Activated effector memory CD4-positive, alpha-beta T cell treated with anti-CD3 and anti-CD28 coated beads, Interleukin-2, amount 50 U/mL, for 16 hours (primary cell): ENCODE measurements at places on chromosomes 3 and 15.

DNA sequence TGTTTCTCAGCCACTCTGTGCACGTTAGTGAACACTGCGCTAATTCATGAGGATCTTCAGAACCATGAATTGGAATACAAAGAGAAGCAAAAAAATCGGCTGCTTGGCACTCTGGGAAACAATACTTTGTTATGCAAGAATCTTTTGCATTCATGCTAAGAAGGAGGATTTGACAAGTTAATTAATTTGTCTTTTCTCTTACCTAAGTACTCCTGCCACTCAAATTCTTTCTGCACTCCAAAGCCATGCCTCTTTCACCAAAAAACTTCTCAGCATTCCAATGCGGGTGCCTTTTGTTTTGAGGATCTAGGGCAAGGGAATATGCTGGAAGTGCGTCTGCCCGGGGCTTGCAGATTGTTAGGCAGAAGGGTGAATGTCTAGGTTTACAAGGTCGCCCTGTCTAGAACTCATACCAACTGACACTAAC, 11.3 kb upstream of the KAT2B start:
- no peak for DNase-seq

DNA sequence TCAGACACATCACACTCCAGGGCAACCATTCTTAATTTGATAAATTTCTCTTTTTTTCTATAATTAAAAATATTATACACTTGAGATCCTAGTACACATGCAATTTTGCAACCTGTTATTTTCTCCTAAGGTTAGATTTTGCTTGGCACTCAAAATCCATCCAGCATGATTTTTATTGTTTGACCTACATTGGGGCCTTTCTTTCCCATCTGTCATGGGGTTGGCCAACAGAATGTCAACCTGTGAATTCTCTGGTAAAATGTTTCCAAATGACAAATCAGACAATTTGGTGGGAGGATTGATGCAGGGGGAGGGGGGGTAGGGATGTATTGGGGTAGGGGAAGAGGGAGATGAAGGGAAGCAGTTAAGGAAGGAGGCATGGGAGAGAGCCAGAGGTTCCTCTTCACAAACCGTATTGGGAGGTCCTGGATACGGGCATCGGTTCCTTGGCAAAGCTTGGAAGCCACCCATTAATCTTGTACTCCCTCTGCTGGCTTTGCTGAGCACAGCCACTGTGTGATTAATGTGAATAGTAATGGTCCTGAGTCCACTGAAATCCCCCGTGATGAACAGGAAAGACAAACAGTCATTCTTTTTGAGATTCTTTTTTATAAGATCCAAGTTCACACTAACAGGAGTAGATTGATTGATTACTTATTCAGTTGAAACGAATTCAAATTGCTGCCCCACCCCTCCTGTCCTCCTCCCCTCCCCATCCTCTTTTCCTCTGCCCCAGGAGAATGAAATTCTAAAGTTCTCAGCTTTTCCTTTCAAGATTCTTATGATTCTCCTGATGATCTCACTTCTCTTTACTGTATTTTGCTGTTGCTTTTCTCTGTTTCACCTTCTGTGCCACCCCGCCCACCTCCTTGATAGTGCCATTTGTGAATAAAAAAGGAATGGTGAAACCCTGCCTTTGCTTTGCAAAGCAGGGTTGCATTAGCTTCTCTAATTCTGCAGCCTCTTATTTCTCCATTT, 82.2 kb upstream of the SLC25A26 start:
- DNase-seq, result no peak

DNA sequence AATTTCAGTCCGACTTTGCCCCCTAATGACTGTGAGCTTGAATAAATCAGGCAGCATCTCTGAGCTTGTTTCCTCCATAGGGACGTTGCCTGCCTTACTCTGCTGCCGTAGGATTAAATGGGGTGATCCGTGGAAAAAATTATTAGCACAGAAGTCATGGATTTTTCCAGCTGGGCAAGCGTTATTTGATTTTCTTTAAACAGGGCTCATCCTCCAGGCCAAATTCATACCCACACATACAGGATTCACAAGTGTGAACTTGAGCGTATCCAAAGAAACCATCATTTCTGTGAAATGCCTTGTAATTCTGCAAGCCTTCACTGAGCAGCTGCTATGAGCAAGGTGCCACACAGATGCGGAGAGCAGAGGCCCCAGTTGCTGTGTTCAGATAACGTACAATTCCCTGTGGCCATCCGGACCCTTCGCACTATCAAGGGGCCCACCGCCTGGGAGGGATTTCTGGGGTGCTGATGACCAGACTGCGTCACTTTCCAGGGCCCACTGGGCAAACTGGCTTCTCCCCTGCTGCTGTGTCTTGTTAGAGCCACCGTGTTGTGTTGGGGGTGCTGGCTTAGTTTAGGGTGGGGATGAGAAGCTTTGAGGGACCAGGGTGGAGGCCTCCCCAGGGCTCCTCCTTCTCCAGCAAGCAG, 61.4 kb downstream of the MGLL start:
- no peak for DNase-seq

- DNase-seq, result no peak
Observed at GRCh38 chr15:62624547-62625378, 417.8 kb upstream of the TPM1 start.

DNA sequence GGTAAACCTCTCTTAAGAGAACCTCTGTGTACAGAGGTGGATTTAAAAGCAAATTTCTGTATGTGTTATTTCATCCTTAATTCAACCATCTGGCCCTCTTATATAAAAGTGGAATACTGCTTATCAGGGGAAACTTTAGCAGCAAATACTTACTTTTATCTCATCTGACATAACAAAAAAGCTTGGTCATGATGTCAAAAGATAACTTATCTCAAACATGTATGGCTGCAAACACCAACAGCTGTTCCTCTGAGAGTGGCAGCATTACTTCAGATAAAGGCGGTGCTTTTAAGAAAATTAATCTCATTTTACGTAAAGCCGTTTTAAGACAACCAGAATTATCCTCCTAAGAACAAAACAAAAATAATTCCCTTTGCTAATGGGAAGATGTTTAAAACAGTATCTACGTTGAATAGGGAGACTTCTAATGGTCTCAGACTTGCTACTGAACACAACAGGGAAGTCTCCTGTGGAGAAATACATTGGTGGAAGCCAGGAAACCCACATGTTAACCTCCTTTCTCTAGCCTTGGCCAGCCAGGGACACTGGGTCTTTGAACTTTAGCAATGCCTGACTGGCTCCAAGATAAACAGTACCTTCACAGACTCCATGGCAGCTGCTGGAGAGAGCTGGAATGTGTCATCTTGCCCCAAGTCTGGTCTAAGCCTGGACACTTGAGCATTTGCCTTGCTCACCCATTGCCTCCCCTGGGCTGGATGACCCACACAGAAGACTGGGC, 18.1 kb downstream of the ARRDC4 start:
- DNase-seq, result no peak

DNA sequence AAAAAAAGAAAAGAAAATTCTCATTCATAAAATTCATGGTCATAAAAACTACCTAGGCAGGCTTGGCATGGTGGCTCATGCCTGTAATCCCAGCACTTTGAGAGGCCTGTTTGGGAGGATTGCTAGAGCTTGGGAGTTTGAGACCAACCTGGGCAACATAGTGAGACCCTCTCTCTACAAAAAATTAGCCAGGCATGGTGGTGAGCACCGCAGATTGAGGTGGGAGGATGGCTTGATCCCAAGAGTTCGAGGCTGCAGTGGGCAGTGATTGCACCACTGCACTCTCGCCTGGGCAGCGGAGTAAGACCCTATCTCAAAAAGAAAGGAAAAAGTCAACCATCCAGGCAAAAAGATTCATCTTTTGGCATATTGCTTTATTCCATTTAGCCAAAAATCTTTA, 58.5 kb downstream of the MEIS2 start:
- no peak for DNase-seq

DNA sequence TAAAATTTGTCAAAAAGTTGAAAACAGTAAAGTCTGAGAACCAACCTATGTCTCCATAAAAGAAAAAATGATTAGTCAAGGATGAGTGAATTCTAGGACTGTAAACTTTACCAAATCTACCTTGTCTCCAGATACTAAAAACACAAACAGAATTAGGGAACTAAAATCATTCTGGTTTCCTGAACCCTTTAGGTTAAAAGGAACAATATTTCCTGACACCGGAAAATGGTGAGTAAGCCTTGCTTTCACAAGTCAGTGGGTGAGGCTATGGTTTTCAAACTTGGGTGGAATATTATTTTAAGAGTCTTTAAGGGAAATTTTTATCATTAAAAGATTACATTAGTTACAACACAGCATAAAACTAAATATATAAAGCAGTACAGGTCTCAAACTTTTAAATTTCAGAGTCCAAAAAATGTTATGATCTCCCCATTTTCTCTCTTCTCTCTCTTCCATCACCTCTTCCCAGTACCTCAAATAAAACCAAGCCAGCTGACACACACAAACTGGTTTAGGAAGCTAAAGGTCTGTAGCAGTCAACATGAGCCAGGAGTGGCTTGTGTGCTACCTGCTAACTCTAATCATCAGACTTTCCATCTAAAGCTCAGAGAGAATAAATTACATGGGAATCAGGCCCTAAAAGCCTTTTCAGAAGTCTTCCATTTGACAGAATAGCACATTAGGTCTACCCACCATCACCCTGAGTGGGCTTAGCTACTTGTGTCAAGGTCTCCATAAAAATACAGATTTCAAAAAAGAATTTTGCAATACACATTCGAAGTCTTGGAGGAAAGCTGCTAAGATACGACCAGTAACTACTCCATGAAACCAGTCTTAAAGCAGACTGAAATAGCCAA, 2.2 kb downstream of the SLC12A6 start:
- DNase-seq, result no peak

DNA sequence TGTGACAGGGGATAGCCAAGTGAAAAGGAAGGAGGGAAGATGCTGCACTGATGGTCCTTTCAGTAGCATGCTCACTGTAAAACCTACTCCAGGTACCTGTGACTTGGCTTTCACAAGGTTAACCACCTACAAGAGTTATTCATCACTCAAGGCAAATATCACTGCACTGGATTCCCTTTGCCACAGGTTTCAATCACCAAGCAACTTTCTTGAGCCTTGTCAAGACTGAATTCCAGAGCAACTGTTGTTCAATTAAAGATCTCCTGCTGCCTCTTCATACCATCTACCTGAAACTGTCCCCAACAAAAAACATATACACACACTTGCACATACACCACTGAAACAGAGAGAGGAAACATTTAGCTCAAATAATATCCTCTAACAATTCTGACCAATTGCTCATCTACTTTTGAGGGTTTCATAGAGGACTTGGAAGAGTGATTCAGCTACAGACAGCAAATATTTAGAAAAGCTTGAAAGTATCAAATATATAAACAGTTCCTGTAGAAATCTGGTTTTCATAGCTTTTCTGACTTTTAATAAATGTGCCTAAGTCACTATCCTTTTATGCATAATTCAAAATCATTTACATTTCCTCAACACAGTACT, 6.5 kb downstream of the IGF2BP2 start:
- DNase-seq, result no peak

DNA sequence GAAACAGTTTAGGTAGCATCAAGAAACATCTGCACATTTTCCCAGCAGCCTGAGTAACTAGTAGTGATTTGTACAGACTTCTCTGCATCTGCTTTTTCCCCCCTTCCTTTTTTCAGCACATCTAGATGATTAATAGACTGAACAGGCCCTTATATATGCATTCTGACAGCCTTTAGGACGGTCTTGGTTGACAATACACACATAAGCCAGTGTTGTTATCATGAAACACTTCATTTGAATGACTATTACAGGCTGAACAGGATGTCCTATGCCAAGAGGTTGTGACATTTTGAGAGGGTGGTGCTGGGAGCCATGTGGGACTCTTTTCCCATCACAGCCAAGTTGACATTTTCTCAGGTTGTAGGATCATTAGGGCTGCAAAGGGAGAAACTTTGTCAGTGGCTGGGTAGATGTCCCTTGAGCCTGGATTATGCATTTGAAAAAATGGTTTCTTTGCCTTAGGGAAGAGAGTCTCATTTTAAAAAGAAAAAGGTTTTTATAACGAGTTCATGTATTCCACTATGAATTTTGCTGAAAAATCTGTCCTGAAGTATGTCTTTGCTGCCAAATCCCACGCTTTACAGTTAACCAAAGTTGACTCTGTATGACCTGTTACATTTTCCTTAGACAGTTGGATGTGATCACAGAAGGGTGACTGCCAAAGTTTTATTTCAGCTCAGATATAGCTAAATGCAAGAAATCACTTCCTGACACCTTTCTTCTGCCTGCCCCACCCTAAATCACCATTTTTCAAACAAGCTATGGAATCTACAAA, 73.7 kb downstream of the FILIP1L start:
- DNase-seq, result no peak

DNA sequence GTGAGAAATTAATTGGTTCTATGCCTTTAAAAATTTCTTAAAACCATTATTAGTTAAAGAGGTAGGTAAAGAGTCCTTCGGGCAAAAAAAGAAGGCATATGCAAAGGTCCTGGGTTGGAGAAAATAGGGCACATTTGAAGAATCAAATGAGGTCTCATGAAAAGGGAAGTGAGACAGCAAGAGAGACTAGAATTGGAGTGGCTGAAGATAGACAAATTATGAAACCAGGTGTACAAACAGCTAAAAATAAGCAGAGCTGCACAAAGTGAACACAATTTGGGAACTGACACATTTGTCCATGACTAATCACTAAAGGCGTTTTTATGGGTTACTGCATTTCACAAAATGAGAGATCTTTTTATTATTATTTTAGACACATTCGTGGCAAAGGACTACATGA, 581.2 kb downstream of the PYDC2 start:
- DNase-seq, result no peak

DNA sequence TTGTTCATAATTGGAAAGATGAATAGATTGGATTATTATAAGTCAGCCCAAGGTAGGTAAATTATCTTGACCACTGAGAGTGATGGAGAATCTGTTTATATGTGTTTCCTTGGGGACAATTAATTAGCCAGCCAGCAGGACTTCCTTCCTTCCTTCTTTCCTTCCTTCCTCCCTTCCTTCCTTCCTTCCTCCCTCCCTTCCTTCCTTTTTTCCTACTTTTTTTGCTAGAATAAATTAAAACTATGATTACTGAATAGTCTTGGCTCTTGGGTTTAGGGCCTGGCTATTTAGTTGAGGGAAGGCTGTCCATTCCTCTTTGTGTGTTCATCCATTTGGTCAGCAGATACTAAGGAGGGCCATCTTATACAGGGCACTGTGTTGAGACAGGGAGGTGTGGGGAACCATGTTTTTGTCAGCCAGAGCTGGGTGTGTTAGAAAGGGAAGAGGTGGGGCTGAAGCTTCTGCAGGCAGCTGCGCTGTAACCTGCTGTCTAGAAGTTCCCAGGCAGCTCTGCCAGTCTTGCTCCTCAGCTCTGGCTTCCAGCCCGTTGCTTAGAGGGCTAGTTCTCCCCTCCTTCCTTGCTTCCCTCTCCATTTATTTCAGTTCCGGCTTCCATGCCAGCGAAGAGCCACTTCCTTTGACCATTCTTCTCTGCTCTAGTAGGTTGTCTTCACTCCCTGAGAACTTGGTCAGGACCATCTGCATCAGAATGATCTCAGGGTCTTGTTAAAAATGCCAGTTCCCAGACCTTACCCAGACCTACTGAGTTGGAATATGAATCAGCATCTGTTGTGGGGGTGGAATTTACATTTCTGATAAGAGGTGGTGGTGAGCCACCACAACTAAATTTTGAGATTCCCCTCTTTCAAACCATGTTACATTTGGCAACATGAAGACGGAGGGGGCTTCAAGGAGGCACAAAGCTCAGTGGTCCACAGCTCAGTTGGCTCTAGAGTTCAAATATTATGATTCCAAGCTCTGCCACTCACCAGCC, 113.9 kb downstream of the DGKG start:
- no peak for DNase-seq
